ENCODE measurements at places on chromosomes 4 and X. TPM values are rescaled to one million over a fixed set of nuclear protein-coding genes. Genes with fewer than 3 reads are reported as not detected.

DNA sequence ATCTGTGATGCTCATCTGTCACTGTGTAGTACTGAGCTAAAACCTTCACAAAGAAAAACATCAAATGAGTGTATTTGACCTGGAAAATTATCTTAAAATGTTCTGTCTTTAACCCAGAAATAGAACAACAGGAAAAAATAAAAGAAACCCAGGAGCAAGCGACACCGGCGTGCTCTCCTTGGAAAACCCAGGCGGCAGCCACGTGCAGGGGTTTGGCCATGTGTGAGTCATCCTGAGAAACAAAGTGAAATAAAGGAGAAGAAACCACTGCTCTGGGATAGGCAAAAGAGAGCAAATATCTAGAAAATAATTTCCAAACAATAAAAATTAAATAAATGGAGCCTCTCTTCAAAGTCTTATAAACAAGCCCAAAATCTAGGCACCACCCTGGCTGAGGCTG, 20.0 kb upstream of the TMEM128 start:
- no peak for DNase-seq

OPRPN gene
- total RNA-seq: not detected

DCLK2 gene
- 2.0 TPM for total RNA-seq

- DNase-seq: no peak
Measured at GRCh38 chr4:24805067-24805466, 9.7 kb downstream of the SOD3 start.

DNA sequence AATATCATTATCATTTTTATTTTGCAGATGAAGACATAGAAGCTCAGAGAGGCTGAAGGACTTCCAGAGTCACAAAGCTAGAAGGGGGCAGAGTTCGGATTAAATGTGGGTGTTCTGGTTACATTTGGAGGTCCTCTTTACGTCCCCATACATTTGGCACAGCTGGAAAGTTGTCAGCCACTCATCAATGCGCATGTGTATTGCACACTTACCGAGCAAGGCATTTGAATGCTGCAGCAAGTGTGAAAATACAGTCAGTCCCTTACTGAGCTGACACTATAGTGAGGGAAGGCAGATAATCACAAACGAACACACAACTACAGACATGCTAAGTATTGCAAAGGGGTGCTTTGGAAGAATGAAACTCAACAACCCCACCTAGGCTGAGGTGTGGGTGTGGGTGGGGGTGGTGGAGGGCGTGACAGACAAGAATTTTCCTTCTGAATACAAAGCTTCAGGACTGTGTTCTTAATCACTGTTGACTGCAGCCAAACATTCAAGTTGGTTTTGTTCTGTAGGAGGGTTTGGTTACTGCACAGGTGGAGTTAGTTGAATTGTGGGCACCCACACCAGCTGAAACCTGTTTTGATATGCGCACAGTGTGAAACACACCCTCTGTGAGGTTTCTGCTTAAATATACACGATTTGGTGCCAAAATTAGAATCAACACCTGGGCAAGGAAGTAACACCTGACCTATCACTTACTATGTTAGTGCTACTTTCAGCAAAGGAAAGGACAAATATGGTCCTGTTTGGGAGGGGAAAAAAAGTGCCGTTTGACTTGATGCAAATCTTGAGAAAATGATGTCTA, 72.4 kb downstream of the COQ2 start:
- no peak for DNase-seq

SLC6A8 gene
- 15.9 TPM for total RNA-seq

CT47C1 gene
- total RNA-seq: not detected

DNA sequence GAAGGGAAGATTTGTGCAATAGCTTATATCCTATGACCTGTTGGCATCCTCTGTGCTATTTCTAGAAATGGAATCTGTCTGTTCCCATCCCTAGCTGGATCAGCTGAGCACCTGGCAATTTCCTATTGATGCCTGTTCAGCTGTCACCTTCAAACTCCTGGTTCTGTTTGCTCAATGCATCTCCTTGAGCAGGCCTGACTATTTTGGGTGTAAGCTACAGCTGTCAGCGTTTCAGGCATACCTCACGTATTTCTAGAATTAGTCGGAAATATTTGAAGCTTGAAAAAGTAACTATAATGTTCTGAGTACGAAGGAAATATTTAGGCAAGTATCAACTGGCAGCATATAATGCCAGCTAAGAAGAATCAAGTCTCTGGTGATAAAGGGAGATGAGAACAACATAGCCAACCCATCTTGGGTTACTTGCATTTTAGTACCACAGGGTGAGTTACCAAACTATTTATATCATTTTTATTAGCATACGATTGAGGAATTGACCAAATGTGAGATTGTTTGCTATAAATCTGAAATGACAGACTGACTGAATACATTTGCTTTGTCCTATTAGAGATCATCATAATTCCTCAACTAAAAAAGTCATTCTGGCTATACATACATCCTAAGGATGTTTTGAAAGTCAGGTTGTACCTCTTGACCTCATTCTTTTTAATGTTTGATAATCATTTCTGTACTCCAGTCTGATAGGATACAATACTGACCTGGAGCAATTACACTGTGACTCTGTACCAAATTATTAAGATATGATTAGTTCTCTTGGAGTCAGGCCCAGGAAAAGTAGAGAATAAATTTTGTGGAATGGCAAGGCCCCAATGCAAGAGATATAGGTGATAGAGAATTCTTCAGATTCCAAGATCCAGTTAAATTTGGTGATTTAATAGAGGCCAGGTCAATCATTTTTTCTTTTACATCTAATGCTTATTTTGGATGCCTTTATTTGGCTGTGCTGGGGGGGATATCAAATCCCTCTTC, 36.4 kb upstream of the PLAC1 start:
- DNase-seq: no peak

DNA sequence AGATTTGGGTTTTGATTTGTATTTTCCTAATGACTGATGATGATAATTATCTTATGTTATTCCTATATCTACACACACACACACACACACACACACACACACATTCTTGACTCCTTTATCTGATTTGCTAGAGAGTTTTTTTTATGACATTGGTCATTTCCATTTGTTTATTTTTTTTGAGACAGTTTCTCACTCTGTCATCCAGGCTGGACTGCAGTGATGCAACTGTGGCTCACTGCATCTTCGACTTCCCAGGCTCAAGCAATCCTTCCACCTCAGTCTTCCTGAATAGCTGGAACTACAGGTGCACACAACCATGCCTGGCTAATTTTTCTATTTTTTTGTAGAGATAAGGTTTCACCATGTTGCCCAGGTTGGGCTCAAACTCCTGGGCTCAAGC, 6.7 kb downstream of the ZNF81 start:
- no peak for DNase-seq

DNA sequence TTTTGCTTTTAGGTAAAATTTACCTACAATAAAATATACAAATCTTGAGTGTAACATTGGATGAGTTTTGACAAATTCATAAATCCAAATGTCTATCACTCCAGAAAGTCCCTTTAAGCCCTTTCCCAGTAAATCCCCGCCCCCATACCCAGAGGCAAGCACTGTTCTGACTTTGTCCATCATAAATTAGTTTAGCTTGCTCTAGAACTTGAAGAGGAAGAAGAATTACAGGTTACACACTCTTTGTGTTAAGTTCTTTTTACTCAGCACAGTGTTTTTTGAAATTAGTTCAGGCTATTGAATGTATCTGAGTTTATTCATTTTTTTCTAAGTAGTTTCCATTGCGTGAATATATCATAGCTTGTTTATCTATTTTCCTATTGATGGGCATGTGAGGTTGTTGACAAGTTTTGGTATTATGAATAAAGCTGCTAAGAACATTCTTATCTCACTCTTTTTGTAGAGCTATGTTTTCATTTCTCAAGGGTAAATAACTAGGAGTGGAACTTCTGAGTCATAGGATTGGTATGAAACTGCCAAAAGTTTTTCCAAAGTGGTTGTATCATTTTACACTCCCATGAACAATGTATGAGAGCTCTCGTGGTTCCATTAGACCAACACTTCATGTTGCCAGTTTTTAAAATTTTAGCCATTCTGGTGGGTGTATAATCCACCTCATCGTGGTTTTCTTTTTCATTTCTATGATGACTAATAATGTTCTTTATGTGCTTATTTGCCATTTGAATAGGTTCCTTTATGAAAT, 22.4 kb upstream of the HPSE start:
- DNase-seq: peak; percentile 85

CT83 gene
- not detected for total RNA-seq

MAOB gene
- not detected for total RNA-seq

GRCh38 chr4:97984545-97985131, 158.6 kb downstream of the STPG2 start:
- no peak for DNase-seq

All from pulmonary artery endothelial cell (primary cell).